Vagina (tissue), 2 donors: ENCODE measurements at places on chromosomes 6 and 20.

GRCh38 chr6:86825436-86825835 is 111.9 kb upstream of the HTR1E start:
- no peak for DNase-seq

DNA sequence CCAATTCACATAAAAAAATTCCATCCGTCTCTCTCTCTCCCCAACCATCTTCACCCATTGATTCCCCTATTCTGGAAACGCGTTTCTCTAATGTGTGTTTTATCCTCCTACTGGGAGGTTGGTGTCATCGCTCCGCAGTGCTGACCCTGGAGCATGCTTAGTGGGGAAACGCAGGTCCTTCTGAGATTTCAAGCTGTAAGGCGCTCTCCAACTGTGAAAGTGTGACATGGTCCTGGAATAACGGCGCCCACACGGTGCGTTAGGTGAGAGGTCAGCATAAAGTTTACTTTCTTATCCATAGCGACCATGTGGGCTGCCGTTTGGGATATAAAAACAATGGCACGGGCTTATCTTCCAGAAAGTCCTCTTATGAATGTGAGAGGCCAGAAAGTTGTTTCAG is 123.9 kb downstream of the WDR27 start:
- DNase-seq, result no peak

DNA sequence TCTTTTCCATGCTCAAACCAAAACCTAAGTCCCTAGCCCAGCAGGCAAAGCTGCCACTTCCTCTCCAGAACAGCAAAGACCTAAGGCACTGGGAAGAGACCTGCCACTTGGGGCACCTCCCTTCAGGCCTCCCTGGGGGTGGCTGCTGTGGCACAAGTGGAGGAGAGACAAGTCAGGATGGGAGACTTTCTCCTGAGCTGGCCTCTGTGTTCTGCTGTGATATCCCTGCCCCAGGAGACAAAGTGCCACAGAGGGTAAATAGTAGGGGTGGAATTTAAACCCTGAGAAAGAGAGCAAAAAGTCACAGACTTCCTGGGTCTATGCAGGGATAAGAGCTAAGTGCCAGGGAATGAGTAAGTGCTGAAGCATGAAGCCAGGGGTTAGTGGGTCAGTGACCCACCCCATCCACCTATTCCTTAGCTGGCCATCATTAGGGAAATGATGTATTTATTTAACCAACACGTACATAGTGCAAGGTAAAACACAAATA is 84.2 kb downstream of the MRPL14 start:
- no peak for DNase-seq

- DNase-seq, result no peak
Measured at GRCh38 chr6:89045576-89045975, 35.0 kb upstream of the PNRC1 start.

- DNase-seq, result no peak
Measured at GRCh38 chr6:94673251-94673650, 904.1 kb upstream of the MANEA start.

DNA sequence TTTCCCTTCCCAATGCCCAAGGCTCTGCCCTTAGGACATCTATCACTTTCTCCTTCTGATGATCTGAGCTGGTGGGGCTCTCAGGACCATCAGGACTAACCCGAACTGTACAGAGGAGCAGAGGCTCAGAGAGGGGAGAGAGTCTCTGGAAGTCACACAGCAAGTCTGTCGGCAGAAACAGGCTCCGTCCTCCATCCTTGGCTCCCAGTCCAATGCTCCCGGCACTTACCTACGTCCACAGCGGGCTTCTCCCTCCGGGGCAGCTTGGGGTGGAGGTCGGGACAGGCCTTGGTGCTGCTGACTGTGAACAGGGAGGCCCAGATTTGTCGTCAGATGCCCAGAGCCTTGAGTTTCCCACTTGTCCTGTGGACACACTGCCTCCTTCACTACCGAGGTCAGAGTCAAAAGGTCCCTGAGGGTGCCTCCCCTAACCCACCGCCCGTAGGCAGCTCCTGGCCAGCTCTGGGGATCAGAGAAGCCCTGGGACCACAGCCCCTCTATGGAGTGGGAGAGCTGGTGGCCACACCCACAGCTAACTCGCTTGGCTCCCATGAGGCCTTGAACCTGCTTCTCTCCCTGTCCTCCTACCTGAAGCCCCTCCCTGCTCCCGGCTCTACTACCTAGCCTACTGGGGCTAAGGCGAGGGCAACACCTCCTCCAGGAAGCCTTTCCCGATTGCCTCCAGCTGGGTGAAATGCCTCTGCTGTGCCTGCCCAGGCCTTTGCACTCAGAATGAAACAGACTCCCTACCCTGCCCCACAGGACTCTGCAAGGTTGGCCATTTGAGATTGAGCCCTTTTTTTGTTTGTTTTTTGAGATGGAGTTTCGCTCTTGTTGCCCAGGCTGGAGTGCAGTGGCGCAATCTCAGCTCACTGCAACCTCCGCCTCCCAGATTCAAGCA is 22.6 kb downstream of the VSTM2L start:
- DNase-seq, result no peak

DNA sequence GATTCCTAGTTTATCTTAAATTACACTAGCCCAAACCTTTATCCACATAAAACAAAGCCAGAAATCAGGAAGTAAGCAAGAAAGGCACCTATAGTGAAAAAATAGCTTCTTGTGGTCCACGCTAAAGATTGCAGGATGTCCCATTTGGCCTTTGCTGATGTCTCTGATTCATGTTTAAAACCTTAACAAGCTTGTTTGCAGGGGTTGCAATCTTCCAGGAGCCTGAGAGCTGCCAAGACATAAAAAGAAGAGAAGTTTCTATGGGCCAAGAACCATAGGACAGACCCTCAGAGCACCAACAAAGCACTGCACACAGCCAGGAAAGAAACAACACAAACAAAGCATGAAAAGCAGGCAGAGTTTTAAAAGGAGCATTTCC is 49.4 kb downstream of the ADAT2 start:
- DNase-seq, result no peak

- no peak for DNase-seq
Measured at GRCh38 chr6:15327271-15327670, 81.4 kb downstream of the JARID2 start.

GRCh38 chr6:37793067-37793466 is 26.5 kb upstream of the ZFAND3 start:
- DNase-seq, result no peak

DNA sequence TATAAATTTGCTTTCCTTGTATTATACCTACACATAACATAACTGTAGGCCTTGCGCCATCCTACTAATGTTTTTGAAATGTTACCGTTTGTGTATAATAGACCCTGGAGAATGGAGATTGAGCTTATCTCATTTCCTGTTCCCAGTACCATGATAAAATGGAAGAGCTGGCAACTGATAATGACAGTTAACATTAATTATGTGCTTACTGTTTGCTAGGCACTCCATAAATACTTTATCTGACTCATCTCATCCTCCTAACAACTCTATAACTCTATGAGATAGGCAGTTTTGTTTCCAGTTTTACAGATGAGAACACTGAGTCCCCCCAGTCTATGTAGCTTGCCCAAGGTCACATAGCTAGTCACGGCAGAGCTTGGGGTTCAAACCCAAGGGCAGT is 396.7 kb downstream of the SYNE1 start:
- DNase-seq, result no peak

- no peak for DNase-seq
Measured at GRCh38 chr6:16418151-16418550, 179.8 kb downstream of the GMPR start.

GRCh38 chr6:87907521-87907920 is 140.1 kb upstream of the SPACA1 start:
- no peak for DNase-seq

GRCh38 chr6:35993150-35993549 is 31.3 kb downstream of the SLC26A8 start:
- no peak for DNase-seq

DNA sequence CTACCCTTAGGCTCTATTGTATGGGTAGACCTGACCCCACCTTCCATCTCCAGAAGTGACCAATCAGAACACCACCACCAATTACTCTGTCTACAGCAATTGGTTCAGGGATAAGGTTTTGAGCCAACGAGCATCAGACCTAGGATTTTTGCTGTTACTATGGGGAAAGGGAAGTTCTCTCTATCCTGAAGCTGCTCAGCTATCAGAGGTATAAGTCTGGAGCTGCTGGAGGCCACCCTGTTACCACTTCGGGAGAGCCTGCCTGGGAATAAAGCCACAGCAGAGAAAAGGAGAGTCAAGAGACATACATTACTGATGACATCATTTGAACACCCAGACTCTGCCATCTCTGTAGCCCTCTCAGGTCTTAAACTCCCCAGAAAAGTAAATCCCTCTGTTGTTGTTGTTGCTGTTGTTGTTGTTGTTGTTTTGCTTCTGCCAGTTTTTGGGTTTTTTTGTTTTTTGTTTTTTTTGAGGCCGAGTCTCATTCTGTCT is 94.5 kb downstream of the PREX1 start:
- no peak for DNase-seq

DNA sequence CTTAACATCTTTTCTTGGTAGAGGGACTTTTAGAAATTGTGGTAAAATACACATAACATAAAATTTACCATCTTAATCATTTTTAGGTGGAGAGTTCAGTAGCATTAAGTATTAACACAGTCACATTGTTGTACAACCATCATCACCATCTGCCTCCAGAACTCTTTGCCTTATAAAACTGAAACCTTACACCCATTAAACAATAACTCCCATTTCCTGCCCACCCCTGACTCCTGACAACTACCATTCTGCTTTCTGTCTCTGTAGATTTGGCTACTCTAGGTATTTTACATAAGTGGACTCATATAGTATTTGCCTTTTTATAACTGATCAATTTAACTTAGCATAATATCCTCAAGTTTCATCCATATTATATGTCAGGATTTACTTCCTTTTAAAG is 88.7 kb downstream of the ZHX3 start:
- no peak for DNase-seq

GRCh38 chr6:148329596-148330381 is 12.8 kb upstream of the SASH1 start:
- no peak for DNase-seq

- no peak for DNase-seq
Measured at GRCh38 chr6:6612308-6612707, 23.8 kb downstream of the LY86 start.

- peak; percentile 60 for DNase-seq
Measured at GRCh38 chr20:59784791-59785668, 148.4 kb downstream of the SYCP2 start.

- DNase-seq, result no peak
Measured at GRCh38 chr6:102197211-102197610, 803.7 kb downstream of the GRIK2 start.

DNA sequence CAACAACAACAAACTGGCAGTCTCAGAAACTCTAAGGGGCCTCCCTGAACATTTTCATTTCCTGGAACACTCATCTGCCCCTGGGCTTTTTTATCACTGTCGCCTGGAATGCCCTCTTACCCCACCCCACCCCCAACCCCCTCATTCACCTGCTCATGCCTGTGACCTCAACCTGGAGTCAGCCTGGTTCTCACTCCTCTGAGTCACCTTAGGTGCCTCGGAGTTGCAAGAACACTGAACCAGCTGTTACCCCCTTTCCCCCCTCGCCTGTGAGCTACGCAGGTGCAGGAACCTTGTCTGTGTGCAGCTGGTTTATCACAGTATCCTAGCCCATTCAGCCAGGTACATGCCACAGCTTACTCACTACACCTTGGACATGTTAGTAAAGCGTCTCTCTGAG is 12.8 kb upstream of the SNAI1 start:
- no peak for DNase-seq

- DNase-seq, result no peak
Measured at GRCh38 chr6:34535199-34535598, 20.9 kb downstream of the SPDEF start.

- DNase-seq, result no peak
Measured at GRCh38 chr20:2693286-2694007, 867 bp downstream of the EBF4 start.

- no peak for DNase-seq
Measured at GRCh38 chr20:32285621-32286371, 8.3 kb downstream of the KIF3B start.

GRCh38 chr6:39224011-39224410 is 5.3 kb downstream of the KCNK5 start:
- DNase-seq, result no peak

DNA sequence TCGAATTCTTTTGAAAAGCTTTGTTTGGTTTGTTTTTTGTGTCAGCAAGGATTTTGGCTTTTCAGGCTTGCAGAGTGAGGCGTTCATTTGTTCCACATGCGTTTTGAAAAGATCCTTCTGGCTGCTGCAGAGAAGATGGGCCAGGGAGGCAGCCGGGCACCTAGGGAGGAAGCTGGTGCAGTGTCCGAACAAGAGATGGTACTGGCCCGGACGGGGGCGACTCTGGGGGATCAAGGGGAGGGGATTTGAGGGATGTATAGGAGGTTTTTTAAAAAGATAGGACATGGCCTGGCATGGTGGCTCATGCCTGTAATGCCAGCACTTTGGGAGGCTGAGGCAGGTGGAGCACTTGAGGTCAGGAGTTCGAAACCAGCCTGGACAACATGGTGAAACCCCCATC is 55.3 kb downstream of the DLGAP4 start:
- no peak for DNase-seq

GRCh38 chr6:16132909-16133308 is 4.0 kb downstream of the MYLIP start:
- no peak for DNase-seq

DNA sequence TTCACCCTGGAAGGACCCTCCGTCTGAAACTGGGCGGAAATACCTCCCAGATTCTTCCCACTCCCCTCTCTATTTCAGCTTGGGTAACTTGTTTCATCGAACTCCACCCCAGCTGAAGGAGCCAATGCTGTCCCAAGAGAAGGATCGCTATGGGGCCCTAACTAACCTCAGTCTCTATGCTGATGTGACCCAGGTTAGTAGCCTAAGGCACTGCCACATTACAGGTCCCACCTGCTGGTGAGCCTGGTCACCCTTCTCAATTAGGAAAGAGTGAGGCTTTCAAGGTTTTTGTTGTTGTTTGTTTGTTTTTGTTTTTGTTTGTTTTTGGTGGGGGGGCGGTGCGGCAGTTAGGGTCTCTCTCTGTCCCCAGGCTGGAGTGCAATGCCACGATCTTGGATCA is 168.4 kb downstream of the OR2B2 start:
- DNase-seq, result no peak
